ENCODE measurements at places on chromosomes 12 and 14.

- ATAC-seq, result no peak
Measured at GRCh38 chr12:100574187-100575074, 947 bp downstream of the GAS2L3 start.

DNA sequence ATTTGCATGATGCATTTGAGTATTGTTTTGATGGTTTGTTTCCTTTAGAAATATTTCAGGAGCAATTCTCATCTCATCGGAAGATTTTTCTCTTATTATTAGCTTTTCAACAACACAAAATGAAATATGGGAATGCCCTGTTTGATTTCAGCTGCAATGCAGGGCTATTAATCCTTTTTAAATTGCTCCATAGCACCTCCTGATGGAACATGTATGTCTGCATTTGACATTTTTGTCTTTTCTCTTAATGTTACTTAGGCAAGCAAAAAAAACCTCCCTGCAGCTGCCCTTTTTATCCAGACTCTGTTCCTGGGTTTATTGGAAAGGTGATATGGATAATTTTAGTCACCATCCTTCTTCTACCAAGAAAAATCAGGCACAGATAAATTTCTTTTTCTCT is 895.8 kb downstream of the RPS29 start:
- ATAC-seq, result no peak

GRCh38 chr12:107320929-107321631 is 227.7 kb upstream of the CRY1 start:
- ATAC-seq, result no peak

DNA sequence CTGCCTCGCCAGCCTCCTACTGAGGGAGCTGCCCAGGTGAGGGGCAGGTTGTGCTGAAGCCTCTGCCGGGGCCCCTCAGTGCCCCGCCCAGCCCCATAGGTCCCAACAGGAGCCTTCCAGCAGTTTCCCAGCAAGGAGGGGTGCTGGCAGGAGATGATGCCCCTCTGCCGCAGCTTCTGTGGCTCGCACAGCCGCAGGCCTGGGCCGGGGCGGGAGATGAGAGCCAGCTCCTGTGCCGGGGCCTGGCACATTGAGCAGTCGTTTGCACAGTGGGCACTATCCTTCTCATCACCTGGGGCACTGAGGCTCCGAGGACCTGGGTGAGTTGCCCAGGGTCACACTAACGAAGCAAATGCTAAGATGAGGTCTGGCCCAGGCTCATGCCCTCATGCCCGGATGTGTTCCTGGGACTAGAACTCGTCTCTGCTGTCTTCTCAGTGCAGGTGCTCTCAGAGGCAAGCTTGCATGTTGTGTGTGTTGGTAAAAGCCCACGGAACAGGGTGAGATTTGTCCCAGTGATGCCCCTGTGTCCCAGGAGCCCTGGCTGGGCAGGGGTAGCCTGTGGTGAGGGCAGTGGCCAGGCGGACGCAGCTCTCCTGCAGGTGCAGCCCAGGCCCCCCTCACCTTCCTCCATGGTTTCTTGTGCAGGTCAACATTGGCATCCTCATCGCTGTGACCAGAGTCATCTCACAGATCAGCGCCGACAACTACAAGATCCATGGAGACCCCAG is 177.5 kb downstream of the ADGRD1 start:
- ATAC-seq, result no peak

- ATAC-seq, result no peak
Measured at GRCh38 chr12:49208676-49209075, 19.8 kb upstream of the TUBA1A start.

GRCh38 chr14:88204221-88204620 is 118.8 kb downstream of the KCNK10 start:
- no peak for ATAC-seq

- no peak for ATAC-seq
Measured at GRCh38 chr12:32051511-32052211, 55.0 kb upstream of the BICD1 start.
